EL (cell line): ENCODE measurements at places on chromosomes 6 and 20.

- DNase-seq: no peak
Observed at GRCh38 chr20:58155148-58155925, 73.1 kb downstream of the ANKRD60 start.

DNA sequence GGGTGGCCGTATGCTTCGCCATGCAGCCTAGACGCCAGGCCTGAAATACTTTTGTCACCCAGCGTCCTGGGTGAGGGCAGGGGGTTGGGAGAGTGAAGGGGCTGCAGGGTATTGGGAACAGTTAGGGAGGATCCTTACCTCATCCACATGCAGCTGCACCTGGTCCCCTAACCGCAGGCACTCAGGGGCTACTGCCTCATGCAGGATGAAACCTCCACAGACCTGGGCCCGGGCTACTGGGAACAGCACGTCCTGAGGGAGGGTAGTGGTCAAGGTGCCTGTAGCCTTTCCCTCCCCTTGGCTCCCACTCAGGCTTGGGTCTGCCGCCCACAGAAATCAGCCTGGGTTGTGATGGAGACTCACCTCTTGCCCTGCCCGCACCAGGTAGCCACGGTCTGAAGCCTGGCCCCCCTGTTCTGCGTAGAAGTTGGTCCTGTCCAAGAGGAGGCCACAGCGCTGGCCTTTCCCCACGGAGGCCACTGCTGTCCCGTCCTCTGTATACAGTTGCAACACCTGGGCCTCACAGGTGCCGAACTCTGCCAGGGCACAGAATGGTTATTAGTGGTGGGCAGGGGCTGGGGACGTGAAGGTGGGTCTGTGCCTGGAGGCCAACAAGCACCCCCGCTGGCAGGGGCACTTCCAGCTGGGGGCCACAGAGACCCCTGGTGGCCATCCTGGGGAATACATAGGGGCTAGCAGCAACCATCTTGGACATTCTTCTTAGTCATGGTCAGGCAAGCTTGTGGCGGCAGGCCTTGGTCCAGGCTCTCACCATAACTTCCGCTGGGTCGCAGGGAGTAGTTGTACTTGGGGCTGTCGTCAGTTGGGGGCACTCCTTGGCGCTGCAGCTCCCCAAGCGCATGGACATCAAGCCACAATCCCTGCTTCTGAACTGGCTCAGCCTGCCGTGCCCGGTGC, 8.6 kb downstream of the AARS2 start:
- DNase-seq: peak; percentile 41

- DNase-seq: peak; percentile 28
Observed at GRCh38 chr6:149060985-149061760, 256.3 kb upstream of the TAB2 start.

- peak; percentile 46 for DNase-seq
Observed at GRCh38 chr6:135451617-135452190, 45.8 kb downstream of the AHI1 start.

GRCh38 chr6:166697113-166697512, 70.1 kb upstream of the RPS6KA2 start:
- DNase-seq: no peak

DNA sequence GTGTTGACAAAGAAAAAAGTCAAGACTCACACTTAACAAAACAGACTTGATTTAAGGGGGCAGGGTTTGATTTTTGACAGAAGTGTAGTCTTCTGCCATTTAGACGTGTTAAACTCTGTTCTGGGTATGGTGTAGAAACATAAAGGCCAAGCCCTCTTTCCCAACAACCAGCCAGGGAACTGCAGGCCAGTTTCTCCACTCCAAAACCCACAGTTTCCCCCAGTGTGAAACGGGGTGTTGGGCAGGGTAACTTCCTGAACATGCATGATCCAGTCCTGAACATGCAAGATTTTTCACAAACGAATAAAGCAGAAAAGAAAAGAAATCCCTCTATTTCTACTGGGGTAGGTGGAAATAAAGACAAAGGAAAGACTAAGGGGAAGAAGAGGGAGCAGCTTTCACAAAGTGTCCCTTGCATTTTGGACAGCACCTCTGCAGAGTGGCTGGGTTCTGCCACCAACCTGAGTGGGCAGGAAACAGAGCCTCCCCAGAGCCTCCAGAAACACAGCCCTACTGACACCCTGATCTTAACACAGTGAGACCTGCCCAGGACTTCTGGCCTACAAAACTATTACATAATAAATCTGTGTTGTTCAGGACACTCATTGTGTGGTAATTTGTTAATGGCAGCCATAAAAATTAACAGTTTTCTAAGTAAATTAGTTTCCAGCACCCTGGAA, 7.5 kb downstream of the APMAP start:
- no peak for DNase-seq

- DNase-seq: no peak
Observed at GRCh38 chr6:47290124-47290834, 19.4 kb downstream of the TNFRSF21 start.
